ENCODE measurements at places on chromosomes 12 and 14. TPM values are rescaled to one million over a fixed set of nuclear protein-coding genes. Genes with fewer than 3 reads are reported as not detected.

DNA sequence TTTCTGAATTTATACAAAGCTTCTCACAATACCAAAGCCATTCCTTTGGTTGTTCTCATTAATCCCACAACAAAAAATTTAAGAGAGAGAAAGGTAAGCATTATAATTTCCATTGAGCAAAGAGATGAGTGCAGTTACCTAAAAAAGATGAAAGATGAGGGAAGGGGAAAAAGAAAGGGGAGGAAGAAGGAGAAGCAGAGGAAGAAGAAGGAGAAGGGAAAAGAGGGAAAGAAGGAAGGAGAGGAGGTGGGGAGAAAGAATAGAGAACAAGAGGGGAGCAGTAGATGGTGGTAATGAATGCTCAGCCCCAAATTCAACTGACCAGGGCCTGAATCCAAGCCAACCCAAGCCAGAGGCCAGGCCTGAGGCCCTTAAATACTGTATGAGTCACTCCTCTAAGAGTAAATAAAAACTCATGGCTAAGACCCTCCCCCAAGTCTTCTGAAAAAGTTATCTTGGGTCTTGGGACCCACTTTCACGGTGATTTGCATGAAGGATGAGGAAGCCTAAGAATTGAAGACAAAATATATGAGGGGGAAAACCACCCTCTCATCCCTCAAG is 144.6 kb downstream of the ITPR2 start:
- DNase-seq, result no peak

DNA sequence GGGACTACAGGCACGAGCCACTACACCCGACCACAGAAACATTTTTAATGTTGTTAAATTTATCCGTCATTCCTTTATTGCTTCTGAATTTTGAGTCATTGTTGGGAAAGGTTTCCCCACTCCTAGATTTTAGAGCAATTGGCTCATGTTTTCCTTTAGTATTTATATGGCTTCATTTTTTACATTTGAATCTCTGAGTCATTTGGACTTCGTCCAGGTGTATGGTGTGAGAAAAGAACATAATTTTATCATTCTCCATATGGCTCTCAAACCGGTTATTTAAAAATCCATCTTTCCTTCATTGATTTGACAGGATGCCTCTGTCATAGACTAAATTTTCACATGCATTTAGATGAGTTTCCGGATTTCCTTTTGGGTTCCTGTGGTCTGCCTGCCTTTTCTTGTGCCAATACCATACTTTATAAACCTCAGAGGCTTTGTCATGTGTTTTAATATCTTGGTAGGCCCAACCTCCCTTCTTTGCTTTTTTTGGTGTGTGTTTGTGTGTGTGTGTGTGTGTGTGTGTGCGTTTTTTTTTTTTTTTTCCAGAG is 30.9 kb downstream of the LRTM2 start:
- DNase-seq, result no peak

GRCh38 chr14:23433457-23433856 is 2.0 kb downstream of the MYH7 start:
- no peak for DNase-seq

DNA sequence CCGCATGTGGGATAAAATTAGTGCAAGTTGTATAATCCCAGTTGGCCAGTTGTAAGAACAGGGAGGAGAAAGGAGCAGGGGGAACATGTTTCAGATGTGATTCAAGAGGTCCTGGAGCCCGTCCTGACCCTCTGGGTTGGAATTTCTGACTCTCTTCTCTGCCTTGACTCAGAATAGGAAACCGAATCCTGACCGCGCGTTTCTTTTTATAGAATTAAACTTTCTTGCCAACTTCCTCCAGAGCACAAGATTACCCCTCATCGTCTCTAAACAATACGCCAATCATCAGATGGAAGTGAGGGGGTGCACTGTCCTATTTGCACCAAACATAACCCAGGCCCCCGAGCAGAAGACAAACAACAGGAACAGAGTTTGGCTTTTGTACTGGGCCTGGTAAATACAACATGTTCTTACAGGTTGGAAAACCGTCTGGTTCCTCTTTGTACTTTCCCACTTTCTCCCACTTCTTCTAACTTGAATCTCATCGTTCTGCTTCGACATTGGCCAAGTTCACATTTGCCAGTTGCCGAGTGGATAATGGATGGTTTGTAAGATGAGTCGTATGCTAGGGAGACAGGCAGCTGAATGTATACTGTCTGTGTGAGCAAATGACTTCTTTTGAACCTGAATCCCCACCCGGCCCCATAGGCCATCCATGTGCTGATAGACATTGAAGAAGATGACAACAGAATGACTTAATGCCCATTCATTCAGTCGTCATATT is 42.6 kb upstream of the MED13L start:
- no peak for DNase-seq

DNA sequence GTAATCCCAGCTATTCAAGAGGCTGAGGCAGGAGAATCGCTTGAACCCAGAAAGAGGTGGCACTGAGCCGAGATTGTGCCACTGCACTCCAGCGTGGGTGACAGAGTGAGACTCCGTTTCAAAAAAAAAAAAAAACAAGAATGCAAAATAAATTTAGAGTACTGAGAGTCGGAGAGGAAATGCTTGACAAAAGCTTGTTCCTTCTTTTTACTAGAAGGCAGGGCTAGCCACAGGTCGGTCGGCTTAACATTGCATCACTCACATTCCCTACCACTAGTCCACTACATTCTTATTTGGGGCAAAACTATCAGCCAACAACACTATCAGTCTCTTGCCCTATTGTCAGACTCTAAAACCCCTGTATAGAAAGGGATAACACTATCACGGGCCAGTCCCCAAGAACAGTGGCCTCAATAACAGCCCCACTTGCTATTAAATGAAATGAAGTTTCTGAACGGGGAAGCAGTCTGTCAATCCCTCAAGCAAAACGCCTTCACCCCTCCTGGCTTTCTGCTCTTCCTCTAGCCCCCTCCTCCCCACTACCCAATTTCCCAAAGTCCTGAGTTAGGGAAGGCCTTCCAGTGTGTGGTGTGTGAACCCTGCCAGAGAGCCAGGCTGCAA is 1.0 kb downstream of the RNF41 start:
- DNase-seq, result no peak

DNA sequence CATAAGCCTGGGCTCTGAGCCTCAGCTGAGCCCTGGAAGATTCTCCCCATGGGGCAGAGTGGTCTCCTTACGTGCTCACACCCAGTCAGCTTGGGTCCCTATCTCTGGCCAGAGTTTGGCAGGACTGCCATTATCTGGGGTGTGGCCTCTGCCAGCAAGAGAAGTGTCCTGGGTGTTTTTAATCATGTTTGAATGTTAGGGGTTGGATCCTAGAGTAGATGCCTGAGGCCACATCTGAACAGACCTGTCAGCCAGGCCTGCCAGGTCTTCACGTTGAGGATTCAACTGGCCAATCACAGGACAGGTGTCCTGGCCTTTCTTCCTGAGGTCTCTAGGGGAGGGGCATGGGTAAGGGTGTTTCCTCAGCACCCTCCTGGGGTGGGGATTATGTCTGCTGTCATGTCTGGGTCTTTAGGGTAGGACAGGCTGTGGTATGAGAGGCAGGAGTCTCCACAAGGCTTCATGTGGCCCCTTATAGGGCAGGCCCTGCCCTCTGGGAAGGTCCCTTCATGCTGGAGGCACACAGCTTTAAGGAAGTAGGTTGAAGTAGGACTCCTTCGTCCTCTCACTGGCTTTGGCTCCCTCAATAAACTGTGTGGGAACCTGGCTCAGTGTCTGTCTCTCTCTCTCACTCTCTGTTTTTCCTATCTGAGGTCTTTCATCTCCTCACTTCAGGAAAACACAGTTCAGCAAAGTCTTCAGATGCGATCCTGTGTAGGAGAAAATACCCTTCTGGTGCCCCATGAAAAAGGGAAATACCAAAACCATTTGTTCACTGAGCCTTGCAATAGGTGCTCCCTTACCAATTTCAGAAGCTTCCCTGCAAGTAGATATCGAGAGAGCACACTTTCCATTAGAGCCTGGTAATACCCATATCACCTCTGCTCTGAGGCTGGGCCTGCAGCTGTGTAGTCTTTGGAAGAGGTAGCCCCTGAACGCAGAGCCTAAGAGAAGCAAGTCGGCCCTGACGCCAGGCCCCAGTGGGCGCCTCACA is 6.7 kb upstream of the FITM1 start:
- no peak for DNase-seq

DNA sequence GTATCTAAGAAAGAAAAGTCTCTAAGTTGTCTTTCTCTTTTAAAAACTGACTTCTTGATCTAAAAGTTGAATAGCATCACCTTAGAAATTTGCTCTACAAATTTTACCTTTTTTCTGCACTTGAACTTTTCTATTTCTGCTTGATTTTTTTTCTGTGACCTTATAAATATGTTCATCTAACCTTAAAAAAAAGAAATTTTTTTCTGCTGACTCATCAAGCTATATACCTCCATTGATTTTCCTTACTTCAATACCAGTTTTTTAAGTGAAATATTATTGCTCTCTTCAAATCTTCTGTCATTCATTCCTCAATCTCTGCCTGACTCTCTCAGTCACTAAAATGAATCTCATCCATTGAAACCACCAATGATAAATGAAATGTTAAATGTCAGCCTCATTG is 910.1 kb downstream of the GALC start:
- no peak for DNase-seq

GRCh38 chr14:38481952-38482678 is 226.2 kb upstream of the CLEC14A start:
- DNase-seq, result no peak

GRCh38 chr14:31024577-31025366 is 677 bp upstream of the AP4S1 start:
- no peak for DNase-seq

Gene ADAM21
- 0.16 TPM for total RNA-seq

Gene CLEC4C
- not detected for total RNA-seq

Gene CYP46A1
- total RNA-seq, result 2.3 TPM

Gene ALX1
- total RNA-seq, result 0.16 TPM

Gene KLRK1
- not detected for total RNA-seq

Gene IGF1
- 5.5 TPM for total RNA-seq
